ENCODE measurements at places on chromosomes 7 and 10. TPM values are rescaled to one million over a fixed set of nuclear protein-coding genes. Genes with fewer than 3 reads are reported as not detected.
A peak's percentile ranks its signal among the peaks of the same experiment; 100 is the strongest.

- DNase-seq, result no peak
Observed at GRCh38 chr7:133753513-133753912, 373.6 kb upstream of the LRGUK start.

- DNase-seq, result no peak
Observed at GRCh38 chr7:139495580-139496125, 12.2 kb upstream of the KLRG2 start.

- no peak for DNase-seq
Observed at GRCh38 chr7:28442540-28443420, 30.5 kb downstream of the CREB5 start.

The OTUD1 gene
- 12.9 TPM for polyA plus RNA-seq

DNA sequence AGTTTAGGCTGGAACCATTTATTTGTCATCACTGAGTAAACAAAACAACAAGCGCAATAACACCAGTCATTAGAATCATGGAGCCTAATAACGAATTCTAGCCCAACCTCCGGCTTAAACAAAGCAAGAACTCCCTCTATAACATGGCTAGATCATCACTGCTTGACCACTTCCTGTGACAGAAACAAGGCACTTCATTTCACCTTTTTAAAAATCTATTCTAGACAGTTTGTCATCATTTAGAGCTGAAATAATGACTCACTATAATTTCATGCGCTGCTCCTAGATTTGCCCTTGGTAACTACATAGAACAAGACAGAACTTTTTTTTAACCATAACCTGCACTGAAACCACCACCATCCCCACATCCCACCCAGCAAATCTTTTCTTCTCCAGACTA lies 81.3 kb downstream of the OSBPL3 start:
- no peak for DNase-seq

DNA sequence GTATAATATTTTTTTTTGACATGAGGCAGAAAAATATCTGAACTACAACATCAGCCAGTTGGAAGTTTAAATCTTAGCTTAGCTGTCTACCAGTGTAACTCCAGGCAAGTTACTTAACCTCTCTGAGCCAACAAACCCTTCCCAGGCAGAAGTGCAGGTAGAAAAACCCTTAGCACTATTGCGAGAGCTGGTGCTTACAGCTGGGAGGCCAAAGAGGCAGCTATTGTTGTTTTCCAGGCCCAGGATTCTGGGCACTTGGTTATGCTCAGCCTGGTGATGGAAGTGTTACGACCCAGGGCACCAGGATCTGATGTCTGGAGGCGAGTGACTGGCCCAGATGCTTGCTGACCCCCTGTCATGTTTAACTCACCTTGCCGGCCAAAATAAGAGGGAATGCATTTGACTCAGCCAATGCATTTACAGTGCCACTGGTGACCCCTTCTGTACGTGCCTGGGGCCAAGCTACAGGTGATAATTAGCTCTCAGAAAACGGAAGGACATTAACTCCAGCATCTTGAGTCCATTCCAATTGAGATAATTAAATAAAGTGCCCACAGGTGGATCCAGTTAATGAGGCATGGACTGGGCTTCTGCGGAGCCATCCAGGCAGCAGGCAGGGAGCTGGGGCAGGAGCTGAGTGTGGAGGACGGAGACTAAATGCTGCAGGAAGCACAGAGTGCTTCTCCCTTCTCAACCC lies 126.5 kb upstream of the HABP2 start:
- DNase-seq, result no peak

- DNase-seq, result no peak
Observed at GRCh38 chr7:88614736-88615135, 144.8 kb upstream of the ZNF804B start.

- no peak for DNase-seq
Observed at GRCh38 chr10:114825513-114826253, 4.1 kb downstream of the FHIP2A start.

The GRK5 gene
- 38.8 TPM for polyA plus RNA-seq

DNA sequence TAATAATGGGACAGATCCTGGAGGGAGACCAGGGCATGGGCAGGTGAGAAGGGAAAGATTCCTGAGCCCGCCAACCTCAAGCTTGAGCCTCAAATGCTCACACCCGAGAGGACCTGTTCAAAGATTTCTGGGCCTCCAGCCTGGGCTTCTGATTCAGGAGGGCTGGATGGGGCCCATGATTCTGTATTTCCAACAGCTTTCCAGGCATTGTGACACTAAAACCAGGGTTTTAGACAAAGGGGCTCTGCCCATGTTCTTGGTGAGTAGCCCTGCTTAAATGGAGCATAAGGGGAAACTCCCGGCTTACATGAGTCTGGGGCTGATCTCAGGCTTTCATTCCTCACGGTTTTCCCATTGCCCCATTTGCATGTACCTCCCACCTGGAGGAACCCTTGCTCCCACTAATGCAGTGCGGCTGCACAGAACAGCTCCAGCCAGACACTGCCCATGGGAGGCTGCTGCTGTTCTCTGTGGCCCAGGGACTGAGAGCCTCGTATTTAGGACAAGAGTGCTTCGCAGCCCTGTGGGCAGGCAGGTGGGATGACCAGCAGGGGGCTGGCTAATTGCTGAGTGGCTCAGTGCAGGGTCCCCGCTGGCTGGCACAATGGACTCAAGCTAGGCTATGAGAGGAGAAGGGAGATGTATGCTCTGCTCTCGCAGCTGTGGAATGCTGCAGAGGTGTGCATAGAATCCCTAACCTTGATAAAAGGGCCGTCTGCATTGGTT lies 135.3 kb upstream of the COBL start:
- DNase-seq, result peak; percentile 21

DNA sequence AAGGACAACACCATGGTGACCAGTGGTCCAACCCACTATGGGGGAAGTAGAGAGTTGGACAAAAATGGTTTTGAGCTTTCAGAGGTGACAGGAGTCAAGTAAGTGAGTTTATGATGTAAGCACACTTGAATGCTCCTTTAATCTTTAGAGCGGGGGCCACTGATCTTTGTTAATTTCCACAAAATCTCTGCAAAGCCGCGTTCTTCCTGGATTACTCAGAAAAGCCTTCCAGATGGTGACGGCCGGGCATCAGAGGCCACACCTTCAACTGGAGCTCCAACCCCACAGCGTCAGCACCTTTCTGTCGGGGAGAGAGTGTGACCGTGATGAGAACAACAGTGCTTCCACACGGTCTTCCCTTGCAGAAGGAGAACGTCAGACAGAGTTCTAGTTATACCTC lies 35.2 kb upstream of the KLF6 start:
- no peak for DNase-seq

The HGF gene
- 2.8 TPM for polyA plus RNA-seq

The SAMD9 gene
- polyA plus RNA-seq, result 6.1 TPM

DNA sequence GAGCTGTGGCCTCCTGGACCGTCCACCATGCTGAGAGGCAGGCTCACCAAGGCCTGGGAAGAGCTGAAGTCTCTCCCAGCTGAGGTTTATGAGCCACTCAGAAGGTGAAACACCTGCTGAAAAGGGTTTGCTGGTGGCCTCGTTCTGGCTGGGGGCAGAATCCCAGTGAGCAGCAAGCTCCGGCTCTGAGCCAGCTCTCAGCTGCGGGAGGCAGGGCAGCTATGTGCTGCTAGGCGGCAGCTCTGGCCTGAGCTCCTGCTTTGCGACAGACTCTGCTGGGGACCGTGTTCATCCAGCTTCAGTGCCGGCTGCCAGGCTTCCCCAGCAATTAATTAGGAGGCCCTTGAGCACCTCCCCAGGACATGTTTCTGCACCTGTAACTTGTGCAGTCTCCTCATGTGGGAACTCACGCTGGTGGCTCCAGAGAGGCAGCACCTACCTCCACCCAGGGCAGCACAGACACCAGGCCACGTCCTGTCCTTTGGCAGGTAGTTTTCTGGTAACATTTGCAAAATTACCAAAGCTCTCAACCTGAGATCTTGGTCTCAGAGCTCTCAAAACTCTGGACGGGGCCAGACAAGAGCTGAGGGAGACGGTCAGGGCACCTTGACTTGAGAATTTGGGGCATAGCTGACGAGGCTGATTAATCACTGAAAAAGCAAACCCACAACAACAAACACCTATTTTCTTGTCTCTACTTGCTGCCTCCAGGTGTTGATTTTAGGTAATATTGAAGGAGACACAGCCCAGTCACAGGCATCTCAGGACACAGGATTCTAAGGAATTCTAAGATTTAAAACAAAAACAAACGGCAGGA lies 185.0 kb downstream of the TCERG1L start:
- DNase-seq, result no peak

DNA sequence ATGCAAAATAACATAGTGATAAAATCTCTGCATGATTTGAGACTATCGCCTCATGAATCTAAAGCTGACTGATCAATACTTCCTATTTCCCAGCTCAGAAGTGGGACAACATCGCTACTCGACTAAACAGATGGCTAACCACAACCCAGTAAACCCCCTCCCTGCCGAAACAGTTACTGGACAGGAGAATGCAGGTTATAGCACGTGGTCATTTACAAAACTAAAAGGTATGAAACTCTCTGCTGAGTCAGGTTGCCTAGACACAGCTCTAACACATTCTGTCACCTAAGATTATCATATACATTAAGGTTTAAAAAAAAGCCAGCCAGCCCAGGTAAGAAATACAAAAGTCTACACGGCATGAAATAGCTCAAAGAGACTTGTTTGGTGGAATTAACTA lies 64.0 kb downstream of the CTBP2 start:
- DNase-seq, result no peak

GRCh38 chr7:81349044-81349443 lies 420.8 kb downstream of the HGF start:
- DNase-seq, result no peak

- DNase-seq, result no peak
Observed at GRCh38 chr7:27960415-27960814, 220.2 kb downstream of the JAZF1 start.

DNA sequence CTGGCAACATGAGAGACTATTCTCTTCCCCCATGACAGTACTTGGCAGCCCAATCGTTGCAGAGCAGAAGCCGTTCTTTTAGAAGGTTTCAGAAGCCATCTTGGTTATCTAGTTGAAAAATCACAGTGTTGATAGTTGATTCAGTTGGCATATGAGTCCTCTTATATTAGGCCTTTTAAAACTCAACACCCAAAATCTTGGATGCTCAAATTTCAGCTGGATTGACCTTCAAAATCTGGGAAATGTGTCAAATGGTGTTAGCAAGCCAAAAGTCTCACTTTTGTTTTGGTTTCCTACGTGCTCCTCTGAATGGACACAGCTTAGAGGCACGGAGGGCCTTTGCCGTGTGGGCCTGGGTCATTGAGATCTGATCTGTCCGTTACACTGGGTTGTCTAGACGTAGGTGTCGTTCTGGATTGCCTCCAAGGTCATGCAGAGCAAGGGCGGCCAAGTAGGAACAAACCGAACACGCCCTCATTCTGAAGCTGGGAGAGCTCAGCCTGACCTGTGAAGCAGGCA lies 59.3 kb upstream of the BMPER start:
- DNase-seq, result no peak

DNA sequence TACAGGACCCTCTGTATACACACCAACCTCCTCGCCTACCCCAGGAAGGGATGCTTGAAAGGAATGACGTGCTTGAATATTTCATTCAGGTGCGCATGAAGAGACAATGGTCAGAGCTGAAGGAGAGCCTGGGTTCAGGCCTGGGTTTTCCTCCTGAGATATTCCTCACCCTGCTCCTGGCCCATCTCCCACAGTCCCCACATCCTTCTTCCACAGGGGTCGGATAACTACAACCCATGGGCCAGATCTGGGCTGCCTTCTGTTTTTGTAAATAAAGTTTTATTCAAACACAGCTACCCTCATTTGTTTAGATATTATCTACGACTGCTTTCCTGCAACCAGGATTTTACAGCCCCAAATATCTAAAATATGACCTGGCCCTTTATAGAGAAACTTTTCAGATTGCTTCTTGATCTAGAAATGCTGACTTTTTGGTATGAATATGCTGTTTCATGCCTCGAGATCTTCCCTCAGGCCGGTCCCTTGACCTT lies 1.8 kb upstream of the RADIL start:
- no peak for DNase-seq

The WDR86 gene
- polyA plus RNA-seq, result 12.0 TPM

- DNase-seq, result no peak
Observed at GRCh38 chr7:132548489-132549078, 27.7 kb downstream of the PLXNA4 start.

DNA sequence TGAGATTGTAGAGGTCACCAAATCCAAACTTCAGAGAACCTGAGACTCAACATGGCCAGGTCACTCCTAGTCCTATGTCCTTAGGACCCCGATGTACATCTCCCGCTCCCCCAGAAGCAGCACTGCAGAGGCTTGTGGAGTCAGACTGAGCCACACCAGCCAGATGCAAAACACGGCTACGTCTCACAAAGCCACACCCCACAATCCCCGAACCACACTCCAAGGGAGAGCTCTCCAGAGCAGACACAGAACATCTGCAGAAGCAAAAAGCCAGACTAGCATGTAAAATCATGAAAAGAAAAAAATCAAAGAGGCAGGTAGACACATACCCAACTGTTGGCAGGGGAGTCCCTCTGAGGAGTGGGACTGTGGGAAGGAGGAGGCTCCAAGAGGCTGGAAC lies 104.9 kb downstream of the CTBP2 start:
- DNase-seq, result no peak

DNA sequence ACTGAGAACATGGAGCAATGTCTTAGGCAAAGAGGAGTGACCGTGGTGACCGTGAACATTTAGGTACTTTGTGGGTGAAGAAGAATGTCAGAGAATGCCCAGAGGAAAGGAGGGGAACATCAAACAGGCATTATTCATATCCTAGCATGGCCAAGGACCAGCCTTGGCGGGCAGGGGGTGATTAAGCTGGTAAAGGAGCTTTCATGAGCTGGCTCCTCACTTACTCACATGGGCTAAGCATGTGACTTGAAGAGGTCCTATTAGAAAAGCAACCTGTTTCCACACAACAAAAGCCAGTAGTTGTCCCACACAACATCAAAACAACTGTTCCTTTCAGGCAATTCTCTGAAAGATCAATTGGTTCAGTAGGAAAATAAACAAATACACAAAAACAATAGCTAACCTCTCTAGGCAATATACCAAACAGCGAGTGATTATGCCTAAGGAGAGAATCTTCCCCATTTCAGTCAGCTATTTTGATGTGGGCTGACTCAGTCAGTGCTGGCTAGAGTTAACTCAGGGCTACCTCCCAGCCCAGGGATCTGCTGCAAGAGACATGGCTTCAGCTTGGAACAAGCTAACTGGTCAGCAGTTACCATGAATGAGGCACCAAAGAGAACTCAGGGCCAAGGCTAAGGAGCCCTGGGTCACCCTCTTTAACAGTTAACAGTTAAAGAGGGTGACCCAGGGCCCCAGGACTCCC lies 283.5 kb downstream of the ARHGAP12 start:
- no peak for DNase-seq

GRCh38 chr10:20698837-20699236 lies 198.3 kb downstream of the NEBL start:
- no peak for DNase-seq

The MCM10 gene
- 4.7 TPM for polyA plus RNA-seq

DNA sequence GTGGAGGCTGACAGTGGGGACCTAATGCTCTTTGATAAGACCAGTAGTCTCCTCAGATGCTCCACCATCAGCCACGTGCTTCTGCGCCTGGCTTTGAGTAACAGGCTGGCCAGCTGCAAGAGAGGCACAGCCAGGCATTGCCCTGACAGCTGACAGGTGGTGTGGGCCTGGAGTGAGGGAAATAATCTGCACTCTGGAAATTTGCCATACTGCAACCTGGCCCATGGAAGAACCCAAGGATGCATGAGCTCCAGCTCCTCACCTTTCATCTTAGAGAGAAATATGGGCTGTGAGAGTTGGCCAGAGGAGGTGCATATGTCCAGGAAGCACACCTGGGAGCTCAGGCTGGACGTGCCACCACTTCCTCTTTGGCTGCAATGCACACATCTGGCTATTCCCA lies 118.9 kb downstream of the PLXDC2 start:
- no peak for DNase-seq

All from large intestine (tissue), 12 donors.